Forelimb muscle (tissue), 1 donor: ENCODE measurements at places on chromosomes 2 and 18.

DNA sequence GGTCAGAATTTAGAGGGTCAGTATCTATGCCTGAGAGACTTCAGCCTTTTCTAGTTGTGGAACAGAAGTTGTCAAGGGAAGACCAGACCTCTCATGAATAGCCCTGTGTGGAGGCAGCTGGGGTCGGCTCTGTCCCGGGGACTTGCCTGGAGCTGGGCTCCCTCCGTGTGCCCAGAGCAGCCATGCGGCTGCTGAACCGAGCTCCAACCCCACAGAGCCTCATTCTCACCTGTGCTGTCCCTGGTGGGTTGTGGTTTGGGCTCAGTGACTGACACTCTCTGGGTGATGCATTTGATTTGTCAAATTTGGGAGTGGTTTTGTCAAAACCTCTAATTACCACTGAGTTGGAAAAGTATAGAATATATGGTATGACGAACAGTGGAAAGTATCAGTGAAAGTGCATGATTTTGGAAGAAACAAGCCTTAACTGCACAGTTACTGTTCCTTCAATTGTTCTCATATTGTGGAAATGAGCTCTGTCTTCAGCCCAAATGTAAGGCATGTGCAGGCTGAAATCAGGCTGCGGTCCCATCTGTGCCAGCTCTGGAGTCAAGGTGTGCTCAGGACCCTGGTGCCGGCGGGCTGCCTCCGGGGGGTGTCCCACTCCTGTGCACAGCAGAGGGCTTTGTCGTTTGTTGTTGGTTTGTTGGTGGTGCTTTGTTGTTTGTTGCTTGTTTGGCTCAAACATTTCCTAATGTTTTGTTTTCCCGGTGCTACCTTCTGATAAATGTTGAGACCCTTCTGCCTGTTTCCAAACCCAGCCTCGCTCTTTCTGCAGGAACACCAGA, 200.3 kb downstream of the SNTG2 start:
- no peak for DNase-seq

DNA sequence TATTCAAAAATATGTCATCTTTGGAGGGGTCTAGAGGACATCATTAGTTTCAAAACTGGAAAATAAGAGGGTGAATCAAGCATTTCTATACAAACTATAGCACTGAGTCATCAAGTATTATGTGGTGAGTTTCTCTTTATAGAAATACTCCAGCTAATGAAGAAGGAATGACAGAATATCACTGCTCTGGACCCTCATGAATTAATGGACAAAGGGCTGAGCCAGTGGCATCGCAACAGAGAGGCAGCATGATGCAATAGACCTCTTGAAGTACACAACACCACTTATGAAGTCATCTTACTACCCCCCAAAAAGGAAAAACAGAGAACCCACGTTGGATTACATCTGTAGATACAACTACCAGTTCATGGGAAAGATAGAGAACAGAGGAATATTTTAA, 27.4 kb upstream of the EIF2AK3 start:
- DNase-seq = no peak

- DNase-seq = no peak
Measured at GRCh38 chr2:214104219-214104618, 306.6 kb upstream of the VWC2L start.

GRCh38 chr2:33532146-33532545, 55.7 kb downstream of the RASGRP3 start:
- no peak for DNase-seq

DNA sequence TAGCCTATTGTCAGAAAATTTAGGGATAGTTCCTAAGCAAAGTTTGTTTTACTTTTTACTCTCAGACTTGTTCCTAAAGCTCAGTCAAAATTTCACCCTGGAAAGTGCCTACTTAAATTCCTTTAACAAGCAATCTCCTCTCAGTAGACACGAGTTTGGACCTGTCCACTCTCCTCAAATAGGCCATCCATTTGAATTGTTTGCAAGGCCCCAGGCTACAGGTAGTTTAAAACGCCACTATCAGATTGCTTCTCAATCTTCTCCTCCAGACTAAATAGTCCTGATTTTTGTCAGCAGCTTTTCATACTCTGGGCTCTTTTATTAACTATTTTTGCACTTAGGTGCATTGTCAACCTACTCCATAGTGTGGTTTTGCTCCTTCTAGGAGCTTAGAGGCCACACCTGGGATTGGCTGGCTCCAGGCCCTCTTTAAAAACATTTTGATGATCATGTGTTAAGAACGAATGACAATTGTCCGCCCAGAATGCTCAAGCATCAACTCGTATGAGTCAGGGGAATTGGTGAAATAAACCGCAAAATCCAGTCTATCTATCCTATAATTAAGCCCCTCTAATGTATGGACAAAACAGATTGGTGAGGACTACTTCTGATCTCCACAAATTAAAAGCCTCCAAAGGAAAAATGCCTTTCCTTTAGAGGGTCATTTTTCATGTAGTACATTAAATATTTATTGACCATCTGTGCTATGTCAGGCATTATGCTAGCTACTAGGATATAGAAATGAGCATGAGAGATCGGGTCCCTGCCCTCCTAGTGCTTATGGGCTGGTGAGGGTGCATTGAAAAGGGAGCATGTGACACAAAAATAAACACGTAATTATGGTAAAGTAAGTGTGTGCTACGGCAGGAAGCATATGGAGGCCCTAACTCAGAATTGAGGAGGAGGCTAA, 333.8 kb upstream of the TNP1 start:
- DNase-seq = no peak

- DNase-seq = no peak
Measured at GRCh38 chr18:24778810-24779418, 318.5 kb downstream of the HRH4 start.
